Left renal pelvis (tissue), 4 donors: ENCODE measurements at places on chromosomes 4 and X. TPM values are rescaled to one million over a fixed set of nuclear protein-coding genes. Genes with fewer than 3 reads are reported as not detected.

- DNase-seq, result no peak
Observed at GRCh38 chr4:182019148-182019652, 224.0 kb upstream of the TENM3 start.

DNA sequence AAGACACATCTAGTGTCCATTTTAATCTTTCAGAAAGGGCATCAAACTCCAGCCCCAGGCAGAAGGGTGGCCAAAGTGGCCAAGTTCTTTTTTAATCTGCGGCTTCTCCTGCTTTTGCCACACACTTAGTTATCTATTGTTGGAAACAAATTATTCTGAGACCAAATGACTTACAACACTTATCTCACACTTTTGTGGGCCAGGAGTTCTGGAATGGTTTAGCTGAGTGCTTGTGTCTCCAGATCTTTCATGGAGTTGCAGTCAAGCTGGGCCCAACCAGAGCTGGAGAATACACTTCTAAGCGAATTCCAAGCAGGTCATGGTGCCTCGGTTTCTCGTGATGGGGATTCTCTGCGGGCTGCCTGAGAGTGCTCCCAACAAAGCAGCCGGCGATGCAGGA is 4.0 kb downstream of the TXK start:
- DNase-seq, result no peak

ETDB gene
- polyA plus RNA-seq, result not detected

GRCh38 chrX:47798861-47799260 is 37.8 kb upstream of the ZNF81 start:
- DNase-seq, result no peak

DNA sequence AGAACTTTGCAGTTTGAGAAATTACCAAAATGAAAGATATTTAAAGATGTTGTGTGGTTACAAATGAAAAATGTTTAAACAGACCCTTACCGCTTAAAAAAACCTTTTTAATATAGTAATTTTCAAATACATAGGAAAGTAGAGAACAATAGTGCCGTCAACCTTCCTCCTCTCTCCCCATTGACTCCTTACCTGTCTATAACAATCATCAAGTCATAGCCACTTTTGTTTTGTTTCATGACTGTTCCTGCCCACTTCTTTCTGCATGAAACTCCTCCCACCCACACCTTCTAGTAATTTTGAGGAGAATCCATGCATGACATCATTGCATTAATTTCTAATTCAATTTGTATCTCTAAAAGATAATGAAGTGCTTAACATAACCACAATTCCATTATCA is 76.5 kb upstream of the ATP8A1 start:
- DNase-seq, result no peak

GRCh38 chr4:107579099-107579498 is 140.9 kb downstream of the PAPSS1 start:
- DNase-seq, result no peak

DNA sequence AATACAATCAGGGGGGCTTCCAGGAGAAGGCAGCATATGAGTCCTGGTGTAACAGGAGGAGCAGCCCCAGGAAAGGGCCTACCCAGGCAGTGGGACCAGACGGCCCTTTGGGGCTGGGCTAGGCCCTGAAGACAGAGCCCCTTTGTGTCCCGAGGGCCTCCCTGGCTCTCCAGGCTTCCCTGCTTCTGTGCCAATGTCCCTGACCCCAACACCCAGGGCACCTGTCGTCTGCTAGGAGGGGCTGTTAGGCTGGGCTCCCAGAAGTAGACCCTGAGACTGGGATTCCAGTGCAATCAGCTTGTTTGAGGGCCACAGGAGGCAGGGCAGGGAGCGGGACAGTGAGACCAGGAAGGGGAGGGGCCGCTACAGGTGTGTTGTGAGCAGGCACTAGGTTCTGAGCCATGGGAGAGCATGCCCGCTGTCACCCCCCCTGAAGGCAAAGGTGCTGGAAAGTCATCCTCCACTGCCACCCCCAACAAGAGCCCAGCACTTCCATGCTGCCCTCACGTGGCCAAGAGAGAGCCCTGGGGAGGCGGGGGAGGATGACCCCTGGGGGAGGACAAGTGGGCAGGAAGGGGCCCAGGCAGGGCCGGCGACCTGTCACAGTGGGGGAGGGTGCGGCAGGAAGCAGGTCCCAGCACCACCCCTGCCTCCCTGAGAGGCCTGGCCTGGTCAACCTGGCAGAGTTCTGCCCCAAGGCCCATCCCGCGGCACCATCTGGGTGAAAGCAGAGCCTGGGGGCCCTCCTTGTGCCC is 64.8 kb downstream of the ADRA2C start:
- no peak for DNase-seq

- no peak for DNase-seq
Observed at GRCh38 chrX:33906971-33907370, 225.1 kb downstream of the FAM47A start.

GRCh38 chr4:137677863-137678262 is 145.6 kb upstream of the PCDH18 start:
- no peak for DNase-seq

DNA sequence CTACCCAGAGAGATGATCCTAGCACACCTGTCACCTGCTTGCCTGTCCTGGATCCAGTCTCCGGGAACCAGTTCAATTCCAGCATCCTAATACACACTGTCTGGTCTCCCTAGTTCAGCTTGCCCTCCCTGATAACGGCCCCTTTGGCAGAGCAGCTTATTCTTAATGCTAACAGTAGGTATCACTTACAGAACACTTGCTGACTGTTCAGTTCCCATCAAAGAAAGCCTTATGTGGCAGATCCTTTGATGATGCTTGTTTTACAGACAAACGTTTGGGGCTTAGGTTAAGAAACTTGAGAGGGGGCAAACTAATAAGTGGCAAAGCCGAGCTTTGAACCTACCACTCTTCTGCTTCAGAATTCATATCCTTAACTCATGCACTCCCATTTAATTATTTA is 890 bp downstream of the RASSF6 start:
- DNase-seq, result no peak

NPNT gene
- polyA plus RNA-seq, result 198 TPM

GRCh38 chr4:176400816-176401461 is 81.2 kb downstream of the SPCS3 start:
- DNase-seq, result no peak
